Suprapubic skin (tissue), 4 donors: ENCODE measurements at places on chromosomes 1 and 21.

GRCh38 chr1:59453297-59453968, 156.5 kb downstream of the FGGY start:
- no peak for DNase-seq

DNA sequence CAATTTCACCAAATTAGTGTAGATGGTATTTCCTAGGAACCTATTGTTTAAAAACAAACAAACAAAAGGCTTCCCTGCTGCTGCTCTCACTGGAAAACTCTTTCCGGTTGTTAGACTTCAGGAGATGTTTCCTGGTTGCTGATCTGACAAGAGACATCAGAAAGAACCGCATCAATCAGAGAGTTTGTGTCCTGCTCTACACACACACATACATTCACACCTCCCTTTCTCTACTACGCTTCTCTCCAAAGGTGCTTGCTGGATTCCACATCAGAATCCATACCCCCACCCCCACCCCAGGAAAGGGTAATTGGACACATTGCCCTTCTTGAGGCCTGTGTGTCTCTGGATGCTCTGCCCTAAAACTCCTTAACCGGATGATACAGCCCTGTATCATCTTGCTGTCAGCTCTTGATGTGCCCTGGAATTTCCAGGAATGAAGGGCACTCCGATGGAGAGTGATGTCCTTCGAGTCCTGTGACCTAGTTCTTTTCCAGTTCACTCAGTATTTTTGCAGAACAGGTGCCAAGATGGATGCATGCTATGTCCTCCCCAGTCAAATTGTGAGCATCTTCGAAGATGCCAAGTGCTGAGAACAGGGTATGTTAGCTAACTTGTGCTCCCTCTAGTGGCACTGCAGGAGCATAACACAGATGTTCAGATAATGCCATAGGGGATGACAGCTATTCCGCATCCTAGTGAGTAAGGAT, 113.7 kb upstream of the SLC35F3 start:
- no peak for DNase-seq

- DNase-seq: no peak
Observed at GRCh38 chr1:242427519-242427918, 97.0 kb downstream of the PLD5 start.

GRCh38 chr1:214636436-214636835, 33.4 kb downstream of the CENPF start:
- DNase-seq: no peak

- no peak for DNase-seq
Observed at GRCh38 chr21:27511233-27511632, 544.3 kb upstream of the ADAMTS5 start.

DNA sequence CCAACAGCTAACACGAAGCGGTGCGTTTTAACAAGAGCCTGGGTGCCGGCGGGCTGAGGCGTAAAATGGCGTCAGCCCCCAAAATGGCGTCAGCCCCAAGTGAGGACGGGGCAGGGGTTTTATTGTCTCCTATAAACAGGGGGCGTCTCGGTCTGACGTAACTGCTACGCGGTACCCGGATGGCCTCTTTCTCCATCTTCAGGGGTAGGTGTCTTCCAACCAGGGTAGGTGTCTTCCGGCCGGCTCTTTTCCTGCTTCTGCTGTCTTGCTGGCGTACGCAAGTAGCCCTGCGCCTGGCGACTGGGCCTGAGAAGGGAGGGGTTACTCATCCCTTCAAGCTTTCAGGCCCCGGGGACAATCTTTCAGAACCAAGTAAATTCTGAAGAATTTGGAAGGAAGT, 45.3 kb downstream of the LGR6 start:
- peak; percentile 75 for DNase-seq

DNA sequence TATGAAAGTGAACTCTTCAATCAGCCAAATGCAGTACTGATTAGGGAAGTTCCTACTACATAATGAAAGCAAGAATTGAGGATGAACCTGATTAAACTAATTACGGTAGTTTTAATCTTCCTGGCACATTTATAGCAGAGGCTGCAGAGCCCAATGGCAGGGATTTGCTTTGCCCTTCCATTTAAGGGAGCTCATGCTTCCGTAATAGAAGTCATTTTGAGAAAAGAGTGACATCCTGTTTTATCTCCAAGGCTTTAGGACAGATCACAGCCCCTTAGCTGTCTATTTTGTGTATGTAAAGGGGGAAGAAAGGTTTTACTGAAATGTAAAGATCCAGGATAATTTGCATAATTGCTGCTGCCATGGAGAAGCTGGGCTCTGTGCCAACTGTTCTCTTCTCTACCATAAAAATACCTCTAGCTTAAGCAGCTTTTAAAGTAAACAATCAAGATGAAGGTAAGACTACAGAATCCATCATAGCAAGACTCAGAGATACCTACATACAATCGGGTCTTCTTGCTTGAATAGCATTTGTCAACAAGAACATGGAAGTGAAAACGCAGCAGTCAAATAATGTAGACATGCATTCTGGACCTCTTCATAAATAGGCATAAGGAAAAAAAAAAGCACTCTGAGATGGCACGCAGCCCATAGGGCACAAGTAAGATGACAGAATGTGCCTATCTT, 62.5 kb downstream of the ASH1L start:
- DNase-seq: no peak

DNA sequence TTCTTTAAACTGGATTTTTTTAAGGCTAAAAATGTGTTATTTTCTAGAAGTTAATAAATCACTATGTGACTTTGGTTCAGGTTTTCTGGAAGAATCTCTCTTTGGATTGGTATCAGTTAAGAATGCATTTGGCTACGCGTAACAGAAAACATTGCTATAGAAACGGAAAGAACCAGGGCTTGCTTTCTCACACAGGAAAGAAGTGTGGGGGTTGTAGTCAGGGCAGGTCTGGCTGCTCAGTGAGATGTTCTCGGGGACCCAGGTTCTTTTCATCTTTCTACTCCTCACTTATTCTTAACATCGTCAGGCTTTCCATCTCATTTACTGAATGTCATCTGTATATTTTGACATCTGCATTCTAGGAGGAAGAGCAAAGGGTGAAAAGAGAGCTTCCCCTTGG, 191.4 kb downstream of the ZBTB18 start:
- DNase-seq: no peak

DNA sequence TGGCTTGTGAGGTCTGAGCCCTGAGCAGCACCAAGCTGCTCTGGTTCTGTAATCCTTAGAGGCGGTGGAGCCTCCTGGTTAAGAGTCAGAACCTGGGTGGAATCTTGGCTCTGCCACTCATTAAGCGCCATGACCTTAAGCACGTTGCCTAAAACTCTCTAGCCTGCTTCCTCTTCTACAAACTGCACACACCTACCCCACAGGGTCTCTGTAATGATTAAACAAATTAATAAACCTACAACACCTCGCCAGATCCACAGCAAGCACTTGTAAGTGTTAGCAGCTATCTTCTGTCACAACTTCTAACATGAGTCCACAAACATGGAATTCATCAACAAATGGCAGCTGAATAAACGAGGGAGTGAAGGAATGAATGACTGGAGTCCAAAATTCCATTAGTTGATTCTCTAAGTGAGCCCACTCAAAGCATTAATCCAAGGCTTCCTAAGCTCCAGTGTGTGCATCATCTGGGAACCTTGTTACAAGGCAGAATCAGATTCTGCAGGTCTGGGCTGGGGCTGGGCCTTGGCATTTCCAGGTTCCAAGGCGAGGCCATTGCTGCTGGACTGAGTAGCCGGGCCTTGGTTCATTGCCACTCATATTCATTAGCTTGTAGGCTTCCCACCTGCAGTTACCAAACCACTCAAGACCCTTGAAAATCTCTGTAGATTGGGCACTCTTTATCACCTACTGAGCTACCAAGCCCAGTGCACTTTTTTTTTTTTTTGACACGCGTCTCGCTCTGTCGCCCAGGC, 168.6 kb downstream of the HIVEP3 start:
- no peak for DNase-seq

GRCh38 chr1:243258731-243259130, 2.9 kb downstream of the SDCCAG8 start:
- no peak for DNase-seq

DNA sequence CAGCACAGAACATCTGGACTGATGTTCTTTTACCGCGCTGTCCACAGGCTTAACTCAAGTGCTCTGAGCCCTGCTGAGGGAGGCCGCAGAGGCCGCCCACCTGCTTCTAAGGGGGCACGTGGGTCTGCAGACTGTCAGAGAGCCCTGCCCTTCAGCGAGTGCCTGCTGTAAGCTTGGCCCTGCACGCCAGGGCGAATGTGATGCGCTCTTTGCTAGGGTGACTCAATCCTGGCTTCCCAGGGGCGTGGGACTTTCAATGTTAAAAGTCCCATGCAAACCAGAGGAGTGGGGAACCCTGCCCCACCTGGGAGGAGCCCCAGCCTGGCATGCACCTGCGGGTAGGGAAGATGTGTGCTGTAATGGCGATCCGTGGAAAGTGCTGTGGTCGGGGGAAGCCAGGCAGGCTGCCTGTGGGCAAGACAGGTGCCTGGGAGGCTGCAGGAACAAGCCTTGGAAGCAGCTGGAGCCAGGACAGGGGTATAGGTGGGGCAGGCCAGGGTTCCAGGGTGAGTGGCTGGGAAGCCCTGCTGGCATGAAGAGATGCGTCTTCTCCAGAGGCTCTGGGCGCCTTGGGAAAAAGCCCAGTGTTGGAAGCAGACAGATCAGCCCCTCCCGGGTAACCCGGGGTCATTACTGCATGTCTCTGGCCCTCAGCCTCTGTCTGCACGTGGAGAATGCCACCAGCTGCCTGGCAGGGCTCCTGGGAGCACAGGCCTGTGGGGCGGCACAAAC, 594 bp upstream of the PANK4 start:
- peak; percentile 82 for DNase-seq

DNA sequence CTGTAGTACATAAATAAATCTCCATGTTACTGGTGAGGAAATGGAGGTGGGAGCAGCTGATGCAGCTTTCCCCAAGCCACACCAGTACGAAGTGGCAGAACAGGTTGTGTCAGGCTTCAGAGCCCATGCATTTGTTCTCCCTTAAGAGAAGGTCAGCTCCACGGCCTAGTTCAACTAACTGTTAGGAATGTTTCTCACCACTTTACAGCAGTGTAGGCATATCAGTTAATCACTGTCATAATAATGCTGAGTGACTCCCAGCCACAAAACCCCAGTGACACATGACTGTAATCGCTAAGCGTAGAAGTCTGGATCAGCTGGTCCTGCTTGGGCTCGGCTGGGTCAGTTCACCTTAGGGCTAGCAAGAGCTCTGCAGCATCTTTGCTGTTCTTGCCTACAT, 90.4 kb downstream of the VPS26C start:
- no peak for DNase-seq
